ENCODE measurements at places on chromosomes 6 and 20. TPM values are rescaled to one million over a fixed set of nuclear protein-coding genes. Genes with fewer than 3 reads are reported as not detected.

DNA sequence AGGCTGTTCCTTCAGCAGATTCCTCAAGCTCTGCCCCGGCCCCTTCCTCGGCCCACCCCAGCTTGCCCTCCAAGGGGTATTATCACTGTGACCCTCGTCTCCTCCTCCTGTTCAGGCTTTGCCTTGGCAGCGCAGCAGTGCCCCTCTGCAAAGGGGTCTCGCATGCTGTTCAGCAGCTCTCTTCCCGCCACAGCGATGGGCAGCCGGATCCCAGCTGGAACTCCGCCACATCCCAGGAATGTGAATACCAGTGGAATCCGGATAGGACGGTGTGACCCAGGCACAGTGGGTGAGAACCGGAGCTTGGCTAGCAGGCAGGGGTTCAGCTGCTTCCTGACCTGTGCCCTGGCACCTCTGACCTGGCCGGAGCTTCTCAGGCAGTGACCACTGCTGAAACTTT, 52.9 kb downstream of the RNASET2 start:
- no peak for DNase-seq

DNA sequence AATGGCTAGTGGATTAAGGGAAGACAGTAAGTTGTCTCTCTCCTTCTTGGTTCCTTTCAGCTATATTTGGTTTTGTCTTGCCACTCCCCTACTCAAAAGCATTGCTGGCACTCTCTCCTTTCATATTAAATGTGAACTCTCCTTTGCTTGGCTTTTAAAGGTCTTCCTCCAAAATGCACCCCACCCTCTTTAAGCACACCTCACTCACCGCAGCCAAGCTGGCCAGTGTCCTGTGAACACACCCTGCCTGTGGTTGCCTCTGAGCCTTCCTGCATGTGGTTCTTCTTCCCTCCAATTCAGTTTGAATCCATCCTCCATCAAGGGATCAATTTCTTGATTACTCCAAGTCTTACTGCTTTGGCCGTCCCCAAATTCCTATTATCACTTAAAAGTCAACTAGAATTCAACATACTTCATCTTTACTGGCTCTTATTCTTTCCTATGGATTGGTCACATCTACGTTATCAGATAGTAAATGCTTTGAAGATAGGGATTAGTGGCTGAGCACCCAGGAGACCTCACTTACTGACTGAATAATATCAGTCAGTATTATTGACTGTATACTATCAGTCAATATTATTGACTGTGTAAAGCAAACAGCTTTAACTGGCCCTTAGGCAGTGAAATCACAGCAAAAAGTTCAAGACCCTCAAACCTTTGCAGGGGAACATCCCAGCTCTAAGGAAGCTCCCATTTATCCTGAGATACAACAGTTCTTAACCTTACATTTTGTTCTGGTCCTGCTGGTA, 41.6 kb upstream of the SPDEF start:
- no peak for DNase-seq

DNA sequence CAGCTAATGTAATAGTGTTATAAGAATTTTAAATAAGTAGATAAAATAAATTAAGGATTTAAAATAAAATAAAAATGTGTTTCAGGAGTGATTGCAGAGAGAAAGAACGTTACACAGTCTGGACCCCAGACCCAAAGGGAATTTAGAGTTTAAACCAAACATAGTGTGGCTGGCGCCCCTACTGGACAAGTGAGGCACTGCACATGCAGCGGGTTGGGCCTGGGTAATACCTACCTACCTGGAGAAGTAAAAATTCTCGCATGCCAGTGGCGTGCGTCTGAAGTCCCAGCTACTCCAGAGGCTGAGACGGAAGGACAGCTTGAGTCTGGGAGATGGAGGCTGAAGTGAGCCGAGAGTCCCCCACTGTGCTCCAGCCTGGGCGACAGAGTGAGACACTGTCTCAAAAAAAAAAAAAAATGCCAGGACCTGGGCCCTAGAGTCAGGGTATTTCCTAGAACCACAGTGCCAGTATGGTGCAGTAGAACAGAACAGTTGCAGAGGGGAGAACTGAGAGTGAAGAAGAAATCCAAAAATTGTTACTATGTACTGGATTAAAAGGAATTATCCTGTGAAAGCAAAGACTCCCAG, 71.4 kb upstream of the TCF21 start:
- DNase-seq: no peak

The TBX18 gene
- total RNA-seq: 4.6 TPM

GRCh38 chr6:147618927-147619326, 110.4 kb downstream of the SAMD5 start:
- no peak for DNase-seq

DNA sequence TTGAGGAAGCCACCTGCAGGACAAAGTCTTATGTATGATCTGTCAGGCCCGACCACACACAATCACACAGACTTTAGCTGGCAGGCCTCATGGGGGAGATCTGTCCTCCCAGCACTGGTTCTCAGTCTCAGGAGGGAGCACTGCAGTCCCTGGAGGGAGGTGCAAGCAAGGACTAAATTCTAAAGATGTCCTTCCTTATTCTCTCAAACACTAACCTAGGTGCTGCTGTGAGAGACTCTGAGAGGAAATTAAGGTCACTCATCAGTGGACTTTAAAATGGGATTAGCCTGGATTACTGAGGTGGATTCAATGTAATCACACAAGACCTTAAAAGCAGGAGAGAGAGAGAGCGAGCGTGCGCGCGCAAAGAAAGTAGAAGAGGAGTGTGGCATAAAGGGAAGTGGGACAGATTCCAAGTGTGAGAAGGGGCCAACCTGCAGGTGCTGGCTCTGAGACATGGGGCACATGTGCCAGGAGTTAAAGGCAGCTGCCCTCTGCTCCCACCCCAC, 14.3 kb downstream of the GLO1 start:
- DNase-seq: peak; percentile 38

DNA sequence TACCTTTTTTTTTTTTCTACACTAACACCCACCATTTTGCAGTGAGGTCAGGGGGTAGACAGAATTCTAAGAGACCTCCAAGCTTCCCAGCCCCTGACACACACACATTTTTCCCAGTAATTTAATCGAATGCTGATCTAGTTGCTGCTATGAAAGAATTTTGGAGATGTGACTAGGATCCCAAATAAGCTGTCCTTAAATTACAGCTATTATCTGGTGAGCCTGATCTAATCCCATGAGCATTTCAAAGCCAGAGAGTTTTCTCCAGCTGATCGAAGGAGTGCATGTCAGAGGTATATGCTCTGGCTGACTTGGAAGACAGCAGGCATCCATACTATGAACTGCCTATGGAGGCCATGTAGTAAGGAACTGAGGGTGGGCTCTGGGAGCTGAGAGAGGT, 503.8 kb upstream of the MARCKS start:
- DNase-seq: no peak

The LRFN2 gene
- not detected for total RNA-seq

DNA sequence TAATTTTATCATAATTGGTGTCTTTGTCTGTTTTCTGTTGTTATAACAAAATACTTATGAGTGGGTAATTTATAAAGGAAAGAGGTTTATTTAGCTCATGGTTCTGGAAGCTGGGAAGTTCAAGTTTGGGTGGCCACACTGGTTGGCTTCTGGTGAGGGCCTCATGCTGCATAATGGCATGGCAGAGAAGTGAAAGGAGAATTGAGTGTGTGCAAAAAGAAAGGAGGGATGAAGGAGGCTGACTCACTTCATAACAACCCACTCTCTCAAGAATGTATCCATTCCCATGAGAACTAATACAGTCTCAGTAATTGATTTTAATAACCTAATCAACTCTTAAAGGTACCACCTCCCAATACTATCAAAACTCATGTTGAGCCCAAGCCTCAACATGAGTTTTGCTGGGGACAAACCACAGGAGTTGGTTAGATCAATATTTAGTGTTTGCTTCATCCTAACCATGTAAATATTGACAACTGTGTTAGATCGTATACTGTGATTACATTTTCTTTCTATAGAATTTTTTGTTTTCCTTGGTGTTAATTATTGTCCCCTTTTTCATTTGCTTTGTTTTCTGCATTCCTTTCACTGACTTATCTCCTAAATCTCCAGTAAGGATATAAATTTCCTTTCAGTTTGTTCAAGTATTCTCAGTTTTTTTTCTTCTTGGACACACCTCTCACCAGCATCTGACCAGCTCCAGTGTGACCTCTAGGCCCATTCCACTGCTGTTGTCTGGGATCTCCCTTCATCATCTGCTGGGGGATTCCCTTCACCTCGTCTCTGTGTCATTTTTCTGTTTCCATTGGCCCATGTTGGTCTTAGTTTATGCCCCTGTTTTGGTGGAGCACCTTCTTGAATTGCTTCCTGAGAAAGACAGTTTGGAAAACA, 54.8 kb upstream of the SCGN start:
- no peak for DNase-seq

GRCh38 chr20:48100483-48100882, 315.2 kb upstream of the SULF2 start:
- DNase-seq: no peak

- no peak for DNase-seq
These were observed 152.9 kb downstream of the JARID2 start for GRCh38 chr6:15398633-15399275.

- no peak for DNase-seq
These were observed 82.4 kb downstream of the RAMACL start for GRCh38 chr6:166504100-166504499.

The CRISP2 gene
- not detected for total RNA-seq

The CLPSL1 gene
- total RNA-seq: not detected

DNA sequence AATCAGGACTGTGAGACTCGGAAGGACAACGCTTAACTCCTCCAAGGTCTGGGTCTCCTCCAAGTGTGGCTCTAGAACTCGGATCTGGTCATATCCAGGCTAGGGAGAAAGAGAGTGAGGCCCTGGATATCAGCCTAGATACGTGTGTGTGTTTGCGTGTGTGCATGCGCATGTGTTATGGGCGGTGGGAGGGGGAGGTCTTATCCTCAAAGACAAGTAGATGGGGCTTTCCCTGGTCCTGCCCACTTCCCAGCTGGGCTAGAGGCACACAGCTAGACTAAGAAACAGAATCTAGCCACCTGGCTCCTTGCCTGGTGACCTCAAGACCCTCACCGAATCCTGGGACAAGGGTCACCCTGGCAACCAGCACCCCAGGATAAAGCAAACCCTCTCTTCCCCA, 13.2 kb downstream of the CPNE5 start:
- no peak for DNase-seq

The HLA-DMB gene
- total RNA-seq: not detected

The SLC13A3 gene
- total RNA-seq: not detected

DNA sequence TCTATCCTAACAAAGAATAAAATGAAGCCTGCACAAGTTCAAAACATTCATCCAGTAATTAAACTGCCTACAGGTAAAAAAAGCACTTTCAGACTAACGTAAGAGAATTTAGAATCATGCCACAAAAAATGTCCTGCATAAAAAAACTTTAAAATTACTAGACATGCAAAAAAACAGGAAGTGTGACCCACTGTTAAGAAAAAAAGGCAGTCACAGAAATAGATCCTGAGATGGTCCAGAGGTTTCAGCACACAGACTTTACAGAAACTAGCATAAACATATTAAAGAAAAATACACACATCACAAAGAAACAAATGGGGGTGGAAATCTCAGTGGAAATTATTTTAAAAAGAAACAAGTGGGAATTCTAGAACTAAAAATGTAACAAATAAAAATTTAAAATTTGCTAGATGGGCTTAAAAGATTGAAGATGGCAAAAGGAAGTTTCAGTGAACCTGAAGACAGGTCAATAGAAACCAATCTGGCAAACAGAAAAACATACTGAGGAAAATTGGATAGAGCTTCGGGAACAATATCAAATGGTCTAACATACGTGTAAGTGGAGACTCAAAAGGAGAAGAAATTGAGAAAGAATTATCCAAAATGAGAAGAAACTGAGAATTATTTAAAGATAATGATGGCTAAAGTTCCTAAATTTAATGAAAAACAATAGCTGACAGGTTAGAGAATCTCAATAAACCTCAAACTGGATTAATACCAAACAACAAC, 3.4 kb upstream of the ZNF133 start:
- DNase-seq: no peak

The C6orf52 gene
- not detected for total RNA-seq

DNA sequence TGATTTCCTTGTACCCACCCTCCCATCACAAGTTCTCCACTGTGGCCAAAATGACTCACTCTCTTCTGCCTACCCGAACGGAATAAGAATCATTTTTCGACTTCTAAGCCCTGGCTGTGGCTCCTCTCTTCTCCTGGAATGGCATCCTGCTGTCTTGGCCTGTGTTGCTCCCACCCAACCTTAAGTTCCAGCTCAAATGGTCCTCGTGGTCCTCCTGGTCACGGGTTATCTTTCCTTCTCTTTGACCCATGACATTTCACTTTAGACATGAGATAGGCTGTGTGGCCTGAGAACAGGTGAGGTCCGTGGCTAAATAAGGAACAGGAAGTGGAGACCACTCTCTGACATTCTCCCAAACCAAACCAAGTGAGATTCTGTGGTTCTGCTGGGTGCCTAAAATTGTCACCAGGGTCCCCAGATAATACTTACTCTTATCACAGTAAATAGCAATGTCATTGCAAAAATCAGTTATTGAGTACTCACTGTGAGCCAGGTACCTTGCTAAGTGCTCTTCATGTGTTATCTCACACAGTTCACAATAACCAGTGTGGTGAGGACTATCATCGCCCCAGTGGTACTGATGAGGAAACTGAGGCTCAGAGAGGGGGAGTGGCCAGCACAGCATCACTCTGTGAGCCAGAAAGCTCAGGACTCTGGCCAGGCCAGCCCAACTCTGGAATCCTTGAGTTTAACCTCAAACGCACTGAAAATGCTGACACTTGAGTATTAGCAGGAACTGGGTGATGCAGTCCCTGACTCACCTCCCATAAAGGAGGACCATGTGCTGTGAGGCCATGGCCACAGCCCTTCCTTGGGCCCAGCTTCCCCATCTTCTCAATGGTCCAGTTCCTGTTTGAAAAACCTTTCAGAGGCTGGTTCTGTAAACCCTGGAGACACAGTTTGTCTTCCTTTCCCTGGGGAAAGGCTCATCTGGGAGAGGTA, 74.8 kb upstream of the SIRPA start:
- DNase-seq: no peak

- no peak for DNase-seq
These were observed 95.7 kb downstream of the SHLD1 start for GRCh38 chr20:5845681-5846615.

Data from stomach (tissue), 19 donors.